Activated T-helper 2 cell treated with anti-CD3 and anti-CD28 coated beads, Interferon-gamma antibody, Interleukin-2, Interleukin-4, amounts not matched to agents 10 μg/mL and 5 μg/mL and 100 μg/mL, durations not matched to agents 14 hours and 24 hours and 36 hours (primary cell): ENCODE measurements at places on chromosomes 4 and X. TPM values are rescaled to one million over a fixed set of nuclear protein-coding genes. Genes with fewer than 3 reads are reported as not detected.

DNA sequence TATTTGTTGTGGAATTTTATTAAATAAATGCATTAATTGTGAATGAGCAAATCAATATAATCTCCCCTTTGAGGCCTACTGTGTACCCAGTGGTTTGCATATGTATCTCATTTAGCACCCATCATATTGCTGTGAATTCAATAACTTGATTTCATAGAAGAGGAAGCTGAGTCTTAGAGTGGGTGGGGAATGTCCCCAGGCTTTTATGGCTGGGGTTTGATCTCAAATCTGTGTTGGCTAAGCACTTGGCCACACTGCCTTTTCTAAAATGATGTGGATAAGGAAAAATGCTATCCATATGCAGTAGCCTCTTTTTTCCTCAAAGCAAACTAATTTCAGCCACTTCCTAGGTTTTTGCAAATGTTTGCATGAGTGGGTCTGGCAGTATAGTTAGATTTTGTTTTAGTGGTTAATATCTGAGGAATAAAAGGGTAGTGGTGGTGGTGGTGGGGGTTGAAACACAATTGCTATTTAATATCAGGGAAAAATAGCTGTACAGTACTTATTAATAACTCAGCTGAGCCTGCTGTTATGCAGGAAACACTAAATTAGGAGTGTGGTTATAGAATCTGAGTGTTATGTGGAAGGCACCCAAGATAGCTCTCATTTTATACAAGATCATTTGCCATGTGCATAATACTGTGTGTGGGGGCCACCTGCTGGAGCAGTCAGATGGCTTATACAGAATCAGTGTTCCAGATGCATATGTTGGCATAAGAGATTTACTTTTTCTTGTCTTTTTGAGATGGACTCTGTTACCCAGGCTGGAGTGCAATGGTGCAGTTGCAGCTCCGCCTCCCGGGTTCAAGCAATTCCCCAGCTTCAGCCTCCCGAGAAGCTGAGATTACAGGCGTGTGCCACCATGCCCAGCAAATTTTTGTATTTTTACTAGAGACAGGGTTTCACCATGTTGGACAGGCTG, 108.0 kb downstream of the TMEM131L start:
- H3K4me1 ChIP-seq = peaks cover 57% of the 10 kb centered on the region
- H3K4me3 ChIP-seq = no peak overlapping the region
- peak; percentile 55 for DNase-seq

DNA sequence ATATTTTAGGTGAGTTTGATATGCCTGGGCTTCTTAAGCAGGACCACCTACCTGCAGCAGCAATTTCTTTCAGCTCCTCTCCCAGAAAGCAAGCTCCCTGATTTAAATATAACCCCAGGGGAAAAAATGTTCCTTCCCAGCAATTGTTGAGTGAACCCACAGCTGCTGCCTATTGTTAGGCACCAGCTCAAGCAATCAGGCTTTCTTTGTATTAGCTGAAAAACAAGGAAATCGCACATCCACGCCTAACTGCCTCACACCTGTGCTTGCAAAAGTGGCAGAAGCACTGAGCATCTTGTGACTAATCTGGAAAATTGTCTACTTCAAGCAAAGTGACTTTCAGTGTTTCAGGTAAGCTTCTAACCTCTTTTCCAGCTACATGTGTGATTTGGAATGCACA, 432.2 kb downstream of the SMARCA1 start:
- H3K27ac ChIP-seq = no peak overlapping the region
- H3K36me3 ChIP-seq = no peaks in the 10 kb centered on the region
- H3K27me3 ChIP-seq = no peaks in the 10 kb centered on the region

DNA sequence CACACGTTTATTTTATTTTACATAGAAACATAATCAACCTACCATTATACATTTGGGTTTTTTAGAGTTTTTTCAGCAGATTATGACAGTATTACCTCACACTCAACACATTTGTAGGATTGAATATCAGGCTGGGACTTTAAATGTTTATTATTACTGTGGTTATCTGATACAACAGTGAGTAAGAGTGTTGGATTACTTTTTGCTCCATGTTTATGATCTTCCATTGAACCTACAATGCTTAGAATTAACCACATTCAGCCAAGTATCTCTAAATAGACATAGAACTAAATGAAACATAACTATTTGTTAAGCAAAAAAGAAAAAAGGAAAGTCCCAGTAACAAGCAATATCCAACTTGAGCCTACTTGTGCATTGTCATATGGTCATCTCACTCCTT, 607.4 kb upstream of the PITX2 start:
- DNase-seq = no peak
- H3K36me3 ChIP-seq = no peaks in the 10 kb centered on the region
- no peak overlapping the region for H3K4me3 ChIP-seq
- no peaks in the 10 kb centered on the region for H3K4me1 ChIP-seq

DNA sequence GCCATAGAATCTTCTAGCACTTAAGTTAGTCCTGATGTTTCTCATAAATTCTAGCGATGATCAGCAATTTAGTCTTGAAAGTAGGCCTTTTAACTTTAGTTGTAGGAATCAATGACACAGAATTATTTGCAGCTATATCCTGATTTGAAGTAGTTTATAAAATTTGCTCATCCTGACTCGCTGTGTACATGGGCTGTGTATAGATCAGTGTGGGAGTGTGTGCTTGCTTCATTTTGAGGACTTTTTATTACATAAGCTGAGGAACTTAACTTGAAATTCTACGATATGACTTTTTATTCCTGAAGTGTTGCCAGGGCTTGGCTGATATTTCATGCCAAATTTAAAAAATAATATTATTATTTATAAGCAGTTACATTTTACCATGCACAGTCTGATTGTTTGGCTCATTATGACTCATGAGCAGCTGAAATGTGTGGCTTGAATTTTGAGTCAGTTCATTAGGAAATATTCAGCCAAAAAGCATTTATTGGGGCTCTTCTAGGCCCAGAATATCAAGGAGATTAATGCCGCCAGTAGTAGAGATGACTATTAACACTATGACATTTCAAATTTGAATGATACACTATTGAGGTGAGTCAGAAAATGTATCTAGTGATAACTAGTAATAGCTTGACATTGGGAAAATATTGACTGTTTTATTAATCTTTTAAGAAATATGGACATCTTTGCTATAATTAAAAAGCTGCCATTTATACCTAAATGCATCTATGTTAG, 128.9 kb upstream of the LIMCH1 start:
- H3K27me3 ChIP-seq = peaks cover 9% of the 10 kb centered on the region
- H3K4me3 ChIP-seq = no peak overlapping the region
- DNase-seq = no peak
- no peak overlapping the region for H3K27ac ChIP-seq
- no peaks in the 10 kb centered on the region for H3K36me3 ChIP-seq

- H3K4me1 ChIP-seq = peaks cover 25% of the 10 kb centered on the region
- no peak overlapping the region for H3K27ac ChIP-seq
- H3K36me3 ChIP-seq = peaks cover 3% of the 10 kb centered on the region
Observed at GRCh38 chr4:101102114-101102742, 245.1 kb downstream of the PPP3CA start.

DNA sequence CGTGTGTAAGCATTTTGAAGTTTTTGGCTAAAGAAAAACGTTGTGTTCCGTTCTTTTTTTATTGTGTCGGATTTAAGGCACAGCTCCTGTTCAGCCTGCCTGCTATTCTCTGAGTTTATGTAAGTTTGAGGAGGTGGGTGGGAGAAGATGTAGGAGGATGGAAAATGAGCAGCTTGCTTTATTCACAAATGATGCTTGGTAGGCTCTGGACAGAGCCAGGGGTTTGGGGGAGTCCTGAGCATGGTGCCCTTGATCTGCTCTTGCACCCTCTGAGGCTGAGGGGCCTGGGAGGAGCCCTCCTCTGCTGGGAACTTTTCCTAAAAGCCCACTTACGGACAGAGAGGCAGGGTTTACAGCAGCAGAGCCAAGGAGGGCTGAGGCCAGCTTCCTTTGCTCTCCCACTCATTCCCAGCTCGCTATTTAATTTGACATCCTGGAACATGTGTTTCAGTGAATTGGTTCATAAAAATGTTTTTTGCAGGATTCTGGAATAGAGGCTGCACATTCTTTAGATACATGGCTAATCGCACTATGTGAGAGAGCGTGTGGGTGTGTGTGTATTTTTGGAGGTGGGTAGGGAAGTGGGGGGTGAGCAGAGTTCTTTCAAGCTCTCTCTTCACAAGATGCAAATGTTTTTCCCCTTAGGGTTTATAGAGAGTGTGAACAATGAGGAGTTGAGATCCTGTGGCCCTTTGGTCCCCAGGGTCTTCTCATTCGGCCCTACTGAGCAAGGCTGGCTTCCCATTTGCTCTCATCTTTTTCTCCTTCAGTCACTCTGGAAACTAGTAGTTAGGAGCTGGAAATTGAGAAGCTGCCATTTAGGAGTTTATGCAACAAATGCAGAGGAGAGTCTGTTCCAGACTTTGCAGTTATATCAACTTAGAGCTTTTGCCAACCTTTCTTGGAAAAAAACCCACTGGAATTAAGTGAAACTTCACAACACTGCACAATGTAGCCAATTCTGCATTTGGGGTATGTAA, 32.1 kb downstream of the TMEM131L start:
- H3K4me3 ChIP-seq = peak overlapping the region; percentile 70
- DNase-seq = no peak
- H3K4me1 ChIP-seq = peaks cover 80% of the 10 kb centered on the region
- H3K36me3 ChIP-seq = peaks cover 33% of the 10 kb centered on the region
- H3K27ac ChIP-seq = peak overlapping the region; percentile 89

DNA sequence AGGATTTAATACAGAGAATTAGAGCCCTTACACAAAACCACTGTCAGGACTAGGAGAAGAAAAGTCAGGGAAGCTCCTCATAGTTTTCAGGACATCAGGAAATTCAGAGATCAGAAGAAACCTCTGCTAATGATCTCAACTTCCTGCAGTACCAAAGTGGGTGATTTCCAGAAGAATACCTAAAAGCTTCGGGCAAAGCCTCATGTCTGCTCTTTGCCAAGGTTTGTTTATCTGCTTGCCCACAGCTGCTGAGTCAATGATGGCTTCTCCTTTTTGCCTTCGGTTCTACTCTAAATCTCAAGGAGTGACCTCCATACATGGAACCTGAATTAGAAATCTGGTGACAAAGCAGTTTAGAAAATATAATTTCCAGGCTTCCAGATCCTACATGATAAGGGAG, 68.4 kb downstream of the USP38 start:
- no peak overlapping the region for H3K4me3 ChIP-seq
- peaks cover 6% of the 10 kb centered on the region for H3K27me3 ChIP-seq
- no peak for DNase-seq
- no peak overlapping the region for H3K27ac ChIP-seq
- H3K4me1 ChIP-seq = no peaks in the 10 kb centered on the region

GRCh38 chrX:53188763-53189162, 36.2 kb downstream of the KDM5C start:
- H3K27me3 ChIP-seq = no peaks in the 10 kb centered on the region
- peaks cover 11% of the 10 kb centered on the region for H3K36me3 ChIP-seq
- peaks cover 10% of the 10 kb centered on the region for H3K4me1 ChIP-seq
- no peak overlapping the region for H3K27ac ChIP-seq
- H3K4me3 ChIP-seq = no peak overlapping the region

GRCh38 chrX:74405973-74406489, 15.3 kb upstream of the SLC16A2 start:
- no peaks in the 10 kb centered on the region for H3K36me3 ChIP-seq
- no peak for DNase-seq
- no peak overlapping the region for H3K4me3 ChIP-seq
- no peak overlapping the region for H3K27ac ChIP-seq
- no peaks in the 10 kb centered on the region for H3K27me3 ChIP-seq

GRCh38 chrX:103739421-103739820, 28.7 kb downstream of the TMEM31 start:
- H3K27me3 ChIP-seq = no peaks in the 10 kb centered on the region
- no peaks in the 10 kb centered on the region for H3K36me3 ChIP-seq
- H3K4me1 ChIP-seq = peaks cover 2% of the 10 kb centered on the region
- H3K4me3 ChIP-seq = no peak overlapping the region
- DNase-seq = no peak

Gene SERPINA7
- not detected in 2 replicates for total RNA-seq

Gene ASB12
- not detected in 2 replicates for total RNA-seq

Gene YIPF6
- 26.2 and 29.8 TPM in 2 replicates for total RNA-seq

Gene TMPRSS11D
- total RNA-seq = not detected in 2 replicates
